Hindlimb muscle (tissue), 1 donor: ENCODE measurements at places on chromosomes 12 and 14.

GRCh38 chr12:2431810-2432209 lies 363.0 kb upstream of the FKBP4 start:
- DNase-seq = no peak

GRCh38 chr12:94649349-94650142 lies 811 bp downstream of the TMCC3 start:
- DNase-seq = peak; percentile 34

DNA sequence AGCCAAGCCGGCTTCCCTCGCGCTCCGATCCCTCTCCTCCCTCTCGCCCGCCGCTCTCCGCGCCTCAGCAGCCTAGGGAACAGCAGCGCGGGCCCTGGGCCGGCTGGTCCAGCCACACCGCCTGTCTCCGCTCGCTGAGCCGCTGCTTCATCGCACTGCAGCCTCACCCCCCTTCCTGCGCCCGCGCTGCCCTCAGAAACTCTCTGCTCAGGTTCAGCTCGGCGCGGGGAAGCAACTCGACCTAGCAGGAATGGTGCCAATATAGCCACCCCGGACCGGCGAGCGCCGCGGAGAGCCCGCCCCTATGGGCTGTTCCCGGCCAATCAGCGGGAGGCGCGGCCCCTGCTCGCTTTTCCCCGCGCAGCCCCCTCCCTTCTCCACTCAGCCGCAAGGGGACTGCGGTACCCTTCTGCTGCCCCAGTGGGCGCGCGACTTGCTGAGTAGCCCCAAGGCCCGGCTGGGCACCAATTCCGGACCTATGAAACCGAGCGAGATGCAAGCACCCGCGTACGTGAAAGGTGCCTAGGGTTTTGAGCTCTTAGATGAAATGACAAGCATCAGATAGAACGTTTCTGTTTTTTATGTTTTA lies at the start of gene ADAMTS20:
Gene ADAMTS20, minus strand, starts transcription at position 233 of the 589 bp plus-strand sequence. CDS start 282 bp downstream, outside the sequence.
- peak; percentile 7 for DNase-seq

- DNase-seq = no peak
These were observed 12.1 kb downstream of the DDX54 start for GRCh38 chr12:113173081-113173698.

DNA sequence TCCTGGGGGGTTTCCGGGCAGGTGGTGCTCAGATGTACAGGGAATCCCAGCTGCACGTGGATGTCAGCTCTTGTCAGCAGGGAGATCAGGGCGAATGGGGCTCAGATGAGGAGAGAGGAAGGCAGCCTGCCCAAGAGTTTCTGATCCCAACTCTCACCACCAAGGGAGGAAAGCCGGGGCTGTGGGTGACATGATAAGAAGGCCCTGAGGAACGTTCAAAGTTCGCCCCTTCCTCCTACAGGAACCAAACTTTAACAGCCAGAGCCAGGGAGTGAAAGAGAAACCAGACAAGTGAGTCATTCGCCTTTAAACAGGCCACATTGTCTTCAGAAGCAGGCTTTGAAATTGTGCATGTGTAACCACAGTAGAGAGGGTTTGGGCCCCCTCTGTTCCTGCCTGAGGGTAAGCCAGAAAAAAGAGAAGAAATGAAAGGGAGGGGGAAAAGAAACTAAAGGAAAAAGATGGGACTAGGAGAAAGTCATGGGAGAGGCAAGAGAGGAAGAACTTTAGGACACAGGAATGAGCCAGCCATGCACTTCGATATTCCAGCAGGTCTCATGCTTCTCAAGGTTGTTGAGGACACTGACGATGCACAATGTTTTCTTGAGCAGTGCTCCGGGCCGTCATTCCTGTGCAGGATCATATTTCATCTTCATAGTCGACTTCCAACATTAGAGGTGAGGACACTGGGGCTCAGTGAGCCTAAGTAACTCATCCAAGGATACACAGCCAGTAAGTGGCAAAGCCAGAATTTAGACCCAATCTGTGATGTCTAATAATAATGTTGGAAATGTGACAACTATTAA lies 691.4 kb upstream of the TBX3 start:
- no peak for DNase-seq

DNA sequence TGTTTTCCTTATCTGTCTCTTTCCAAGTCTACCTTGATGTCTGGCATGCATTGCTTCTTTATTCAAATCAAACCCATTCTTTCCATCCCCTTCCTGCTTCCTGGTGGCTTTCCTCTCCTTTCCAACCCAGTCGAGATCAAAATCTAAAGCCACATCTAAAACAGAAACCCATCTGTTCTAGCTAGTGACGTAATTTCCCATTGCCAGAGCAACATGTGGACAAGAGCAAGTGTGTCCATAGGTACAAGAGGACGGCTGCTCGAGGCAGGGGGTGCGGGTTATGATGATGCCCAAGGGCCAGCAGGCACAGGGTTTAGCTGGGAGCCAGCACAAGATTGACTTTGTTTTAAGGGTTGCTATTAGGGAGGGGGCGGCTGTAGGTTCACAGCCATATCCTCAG lies 7.0 kb downstream of the KRT80 start:
- DNase-seq = no peak

GRCh38 chr12:12278899-12279298 lies 12.1 kb upstream of the LRP6 start:
- DNase-seq = no peak

DNA sequence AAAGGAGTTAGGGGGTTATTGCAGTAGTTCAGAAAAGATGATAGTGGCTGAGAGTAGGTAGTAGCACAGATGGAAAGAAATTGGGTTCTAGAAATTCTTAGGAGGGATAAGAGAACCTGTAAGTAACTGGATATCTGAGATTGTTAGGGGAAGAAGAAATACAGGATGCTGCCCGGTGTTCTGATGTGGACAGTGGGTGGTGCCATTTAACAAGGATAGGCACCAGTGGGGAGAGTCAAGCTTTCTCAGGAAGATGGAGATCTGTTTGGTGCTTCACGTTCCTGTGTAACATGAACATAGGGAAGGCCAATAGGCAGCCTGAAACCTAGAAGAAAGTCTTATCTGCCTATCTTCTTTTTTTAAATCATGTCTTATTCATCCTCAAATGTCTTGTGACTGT lies 245.9 kb downstream of the NPAS3 start:
- no peak for DNase-seq

DNA sequence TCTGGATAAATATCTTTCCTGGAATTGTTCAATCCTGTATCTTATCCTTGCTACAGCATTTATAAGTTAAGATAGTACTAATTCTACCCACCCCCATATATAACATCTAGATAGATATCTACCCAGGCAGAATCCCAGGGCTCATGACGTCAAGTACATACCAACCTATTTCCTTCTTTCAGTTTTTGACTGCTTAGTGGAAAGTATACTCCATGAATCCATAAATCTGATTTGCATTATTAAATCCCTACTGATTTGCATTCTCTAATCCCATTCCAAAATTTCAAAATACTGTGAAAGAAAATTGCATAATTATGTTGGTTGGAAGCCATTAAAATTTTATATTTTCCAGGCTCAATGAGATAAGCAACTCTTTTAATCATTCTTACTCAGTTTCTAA lies 111.7 kb downstream of the KITLG start:
- DNase-seq = no peak

GRCh38 chr14:60277605-60278190 lies 28.7 kb downstream of the PPM1A start:
- DNase-seq = no peak

- DNase-seq = no peak
These were observed 37.9 kb upstream of the TMEM179 start for GRCh38 chr14:104642540-104642868.

DNA sequence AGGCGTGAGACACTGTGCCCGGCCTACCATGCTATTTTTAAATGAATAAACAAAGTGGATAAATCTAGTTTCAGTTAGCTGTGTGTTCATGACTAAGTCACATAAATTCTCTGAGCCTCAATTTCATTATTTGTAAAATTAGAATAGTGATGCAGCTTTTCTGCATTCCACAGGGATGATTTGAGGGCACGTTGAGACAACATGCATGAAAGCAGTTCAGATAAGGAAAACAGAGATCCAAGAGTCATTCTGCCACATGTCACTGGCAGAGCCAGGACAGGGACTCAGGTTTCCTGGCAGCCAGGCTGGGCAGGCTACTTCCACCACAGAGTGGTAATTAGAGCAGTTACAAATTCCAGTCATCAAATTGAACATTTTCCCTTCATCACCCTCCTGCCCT lies 2.9 kb upstream of the PPP4R4 start:
- no peak for DNase-seq

- no peak for DNase-seq
These were observed 59.6 kb upstream of the FERMT2 start for GRCh38 chr14:53010193-53011040.

DNA sequence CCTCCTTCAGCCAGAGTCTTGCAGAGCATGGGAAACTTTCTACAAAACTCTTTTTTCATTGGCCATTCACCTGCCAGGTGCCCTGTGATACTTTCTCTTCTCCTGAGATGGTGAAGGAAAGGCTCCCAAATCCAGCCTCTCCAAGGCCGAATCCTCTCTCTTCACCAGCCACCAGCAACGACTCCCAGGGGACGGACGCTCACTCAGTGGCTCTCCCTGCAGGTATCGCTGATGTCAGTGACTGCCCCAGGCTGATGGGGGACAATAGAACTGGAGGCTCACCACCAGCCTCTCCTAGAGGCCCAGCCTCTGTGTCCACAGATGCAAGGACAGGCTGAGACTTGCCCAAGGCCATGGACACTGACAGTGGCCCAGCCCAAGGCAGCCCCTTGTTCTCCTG lies 204.1 kb downstream of the BCL11B start:
- no peak for DNase-seq

- no peak for DNase-seq
These were observed 68.3 kb downstream of the SCARB1 start for GRCh38 chr12:124795081-124795948.

DNA sequence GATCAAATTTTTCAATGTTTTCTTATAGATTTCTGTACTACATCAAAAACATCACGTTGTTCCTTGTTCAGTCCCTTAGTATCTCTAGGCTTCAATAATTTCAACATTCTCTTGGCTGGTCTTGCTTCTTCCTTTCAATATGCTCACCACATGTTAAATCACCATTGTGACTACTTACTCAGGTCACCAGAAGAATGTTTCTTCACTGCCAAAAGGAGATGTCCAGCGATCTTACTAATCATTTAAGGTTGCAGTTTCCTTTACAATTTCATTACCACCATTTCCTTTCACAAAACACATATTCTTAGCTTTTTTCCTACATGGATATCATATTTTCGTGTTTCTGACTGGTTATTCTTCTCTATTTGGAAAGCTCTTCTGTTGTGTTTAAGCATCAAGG lies 363.8 kb downstream of the NAV3 start:
- DNase-seq = no peak

DNA sequence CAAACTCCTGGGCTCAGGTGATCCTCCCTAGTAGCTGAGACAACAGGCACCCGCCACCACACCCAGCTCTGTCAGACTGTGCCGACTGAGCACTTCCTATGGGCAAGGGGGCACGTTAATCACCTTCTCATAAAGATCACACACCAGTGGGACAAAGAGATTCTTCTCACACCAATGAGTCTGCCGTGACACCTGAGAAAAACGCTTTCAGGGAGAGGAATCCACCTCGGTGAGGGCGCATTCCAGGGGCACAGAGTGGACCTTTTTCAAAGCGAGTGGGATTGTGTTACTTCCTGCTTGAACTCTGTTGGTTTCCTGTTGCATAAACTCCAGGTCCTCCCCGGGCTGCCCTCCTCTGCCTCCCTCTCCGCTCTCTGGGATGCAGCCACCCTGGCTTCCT lies 17.5 kb upstream of the SCARB1 start:
- no peak for DNase-seq

DNA sequence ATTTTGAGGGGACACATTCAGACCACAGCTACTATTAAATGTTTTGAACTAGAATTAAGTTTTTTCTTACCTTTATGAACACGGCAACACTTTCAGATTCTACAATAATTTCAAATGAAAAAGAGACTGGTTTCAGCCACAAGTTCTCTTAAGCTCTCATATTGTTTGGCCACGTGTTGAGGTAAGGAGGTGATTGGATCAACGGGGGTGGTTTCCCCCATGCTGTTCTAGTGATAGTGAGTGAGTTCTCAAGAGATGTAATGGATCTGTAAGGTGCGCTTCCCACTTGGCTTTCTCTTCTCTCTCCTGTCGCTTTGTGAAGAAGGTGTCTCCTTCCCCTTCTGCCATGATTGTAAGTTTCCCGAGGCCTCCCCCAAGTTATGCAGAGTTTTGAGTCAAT lies 48.9 kb upstream of the DYRK2 start:
- no peak for DNase-seq

- DNase-seq = no peak
These were observed 3.1 kb downstream of the C14orf39 start for GRCh38 chr14:60482743-60483142.

DNA sequence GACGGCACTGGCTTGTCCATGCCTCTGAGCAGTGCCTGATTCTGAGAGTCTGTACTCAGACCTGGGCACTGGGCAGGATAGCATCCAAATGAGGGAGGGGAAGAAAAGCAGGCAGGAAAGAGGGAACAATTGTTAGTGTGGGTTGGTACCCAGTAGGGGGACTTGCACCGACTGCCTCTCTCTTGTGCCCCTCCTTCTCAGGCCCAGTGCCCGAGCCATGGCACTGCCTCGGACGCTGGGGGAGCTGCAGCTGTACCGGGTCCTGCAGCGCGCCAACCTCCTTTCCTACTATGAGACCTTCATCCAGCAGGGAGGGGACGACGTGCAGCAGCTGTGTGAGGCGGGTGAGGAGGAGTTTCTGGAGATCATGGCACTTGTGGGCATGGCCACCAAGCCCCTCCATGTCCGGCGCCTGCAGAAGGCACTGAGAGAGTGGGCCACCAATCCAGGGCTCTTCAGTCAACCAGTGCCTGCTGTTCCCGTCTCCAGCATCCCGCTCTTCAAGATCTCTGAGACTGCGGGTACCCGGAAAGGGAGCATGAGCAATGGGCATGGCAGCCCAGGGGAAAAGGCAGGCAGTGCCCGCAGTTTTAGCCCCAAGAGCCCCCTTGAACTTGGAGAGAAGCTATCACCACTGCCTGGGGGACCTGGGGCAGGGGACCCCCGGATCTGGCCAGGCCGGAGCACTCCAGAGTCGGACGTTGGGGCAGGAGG lies 2.2 kb downstream of the NAB2 start:
- DNase-seq = no peak

- DNase-seq = no peak
These were observed 4.4 kb upstream of the WSB2 start for GRCh38 chr12:118065380-118065779.

DNA sequence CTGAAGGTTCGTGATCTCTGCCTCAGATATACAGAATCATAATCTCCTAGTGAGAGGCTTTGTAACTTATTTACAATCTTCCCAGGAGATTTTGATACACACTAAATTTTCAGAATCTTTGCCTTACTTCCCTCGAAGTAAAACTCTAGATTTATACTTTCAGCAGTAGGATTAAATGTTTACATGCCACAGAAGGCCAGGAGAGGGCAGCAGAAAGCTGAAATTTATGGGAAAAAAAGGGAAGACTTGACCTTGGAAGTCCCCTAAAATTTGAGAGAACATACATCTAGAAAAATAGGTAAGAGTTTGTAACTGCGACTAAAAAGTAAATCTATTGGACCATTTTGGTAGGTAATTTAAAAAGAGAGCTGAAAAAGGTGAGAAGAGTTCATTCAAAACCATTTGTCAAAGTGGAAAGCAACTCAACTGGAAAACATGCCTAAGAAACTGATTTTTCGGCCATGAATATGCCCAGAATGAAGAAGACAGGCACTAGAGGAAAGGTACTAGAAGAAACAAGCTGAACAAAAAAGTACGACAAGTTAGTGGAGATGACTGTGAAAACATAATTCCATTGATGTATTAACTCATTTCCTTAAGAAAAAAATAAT lies 242.0 kb upstream of the MDGA2 start:
- DNase-seq = peak; percentile 6

GRCh38 chr14:102000902-102001301 lies 36.5 kb downstream of the DYNC1H1 start:
- no peak for DNase-seq

- DNase-seq = no peak
These were observed 1.2 kb downstream of the KHNYN start for GRCh38 chr14:24430682-24431568.
